ENCODE measurements at places on chromosomes 11 and 22.

- no peak for DNase-seq
Measured at GRCh38 chr11:99893811-99894210, 793.3 kb upstream of the ARHGAP42 start.

- DNase-seq = no peak
Measured at GRCh38 chr11:97888641-97889040, 1132.1 kb upstream of the CNTN5 start.

DNA sequence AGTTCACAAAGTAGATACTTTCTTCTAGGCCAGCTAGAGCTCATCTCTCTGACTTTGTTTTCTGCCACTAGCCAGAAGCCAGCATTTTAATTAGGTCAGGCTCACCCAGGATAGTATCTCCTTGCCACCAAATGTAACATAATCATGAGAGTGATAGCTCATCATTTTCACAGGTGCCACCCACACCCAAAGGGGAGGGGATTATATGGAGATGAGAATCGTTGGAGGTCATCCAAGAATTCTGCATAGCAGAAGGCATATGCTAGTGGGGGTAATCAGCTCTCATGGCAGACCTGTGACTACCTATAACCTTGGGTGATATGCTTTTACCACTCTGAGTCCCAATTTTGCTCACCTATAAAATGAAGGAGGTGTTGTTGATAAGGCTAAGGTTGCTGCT lies 523.0 kb downstream of the METTL15 start:
- DNase-seq = no peak

DNA sequence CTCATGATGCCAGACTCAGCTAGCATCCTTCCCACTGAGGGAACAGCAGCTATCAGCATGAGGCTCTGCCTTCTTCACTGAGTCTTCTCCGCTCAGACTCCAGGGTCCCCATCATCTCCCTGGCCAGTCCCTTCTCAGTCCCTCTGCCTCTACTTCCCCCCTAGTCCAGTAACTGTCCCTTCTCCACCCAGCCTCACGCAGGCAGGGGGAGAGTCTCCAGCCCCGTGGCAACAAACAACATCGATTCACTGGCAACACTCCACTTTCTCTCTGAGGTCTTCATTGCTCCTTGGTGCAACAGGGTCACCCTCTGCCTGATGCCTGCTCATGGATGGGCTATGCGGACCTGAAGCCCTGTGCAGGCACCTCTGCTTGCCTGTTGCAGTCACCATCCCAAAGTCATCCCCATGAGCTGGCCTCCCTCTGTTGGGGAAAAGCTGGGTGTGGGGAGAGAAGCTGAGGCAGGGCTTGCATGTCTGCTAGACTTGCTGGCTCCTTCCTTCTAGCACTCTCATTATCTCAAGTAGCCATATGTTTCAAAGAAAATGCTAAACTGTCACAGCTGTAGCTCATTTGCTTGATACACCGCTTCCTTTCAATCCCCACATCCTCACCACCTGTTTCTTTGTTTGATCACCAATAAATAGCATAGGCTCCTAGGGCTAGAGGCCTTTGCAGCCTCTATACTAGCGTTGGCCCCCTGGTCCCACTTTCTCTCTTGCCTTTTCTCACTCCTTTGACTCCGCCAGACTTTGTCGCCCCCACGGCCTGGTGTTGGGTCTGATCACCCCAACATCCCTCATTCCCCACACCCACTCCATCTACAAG lies 4.3 kb upstream of the BCR start:
- DNase-seq = no peak

- DNase-seq = no peak
Measured at GRCh38 chr11:21556926-21557325, 636.0 kb upstream of the ANO5 start.

GRCh38 chr11:59151761-59152160 lies 9.1 kb downstream of the FAM111A start:
- no peak for DNase-seq
